ENCODE measurements at places on chromosomes 1 and 21.
A peak's percentile ranks its signal among the peaks of the same experiment; 100 is the strongest.

- DNase-seq = no peak
Measured at GRCh38 chr1:1275836-1276235, 2.2 kb upstream of the UBE2J2 start.

DNA sequence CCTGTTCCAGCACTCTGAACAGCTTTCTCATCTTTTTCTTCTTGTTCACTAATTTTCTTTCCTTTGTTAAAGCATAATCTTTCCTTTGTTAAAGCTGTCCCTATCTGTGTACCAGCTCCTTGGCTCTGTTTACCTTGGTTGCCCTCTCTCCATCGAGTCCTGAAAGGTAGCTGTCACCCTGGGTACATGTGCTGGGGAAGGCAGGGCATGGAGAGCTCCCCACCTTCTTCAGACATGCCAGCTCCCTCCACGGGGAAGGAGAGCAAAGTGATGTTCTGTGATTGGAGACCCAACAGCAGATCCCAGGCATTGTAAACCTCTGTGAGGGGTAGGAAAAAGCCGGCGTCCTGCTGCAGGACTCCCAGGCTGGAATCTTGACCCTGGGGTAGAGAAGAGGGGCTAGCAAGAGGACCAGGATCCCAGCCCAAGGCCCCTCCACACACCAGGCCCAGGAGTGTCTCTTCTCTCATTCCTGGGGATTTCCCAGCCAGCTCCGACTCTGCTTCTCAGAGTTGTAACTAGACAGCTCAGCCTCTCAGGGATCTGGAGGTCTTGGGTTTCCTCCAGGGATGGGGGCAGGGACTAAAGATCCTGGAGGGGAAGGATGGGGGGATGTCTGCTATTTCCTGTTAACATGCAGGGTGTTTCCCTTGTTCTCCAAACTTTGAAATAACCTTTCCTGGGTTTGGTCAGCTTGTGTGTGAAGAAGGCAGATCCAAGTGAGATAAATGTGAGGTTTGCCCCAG lies 34.4 kb downstream of the TMCC2 start:
- DNase-seq = no peak

DNA sequence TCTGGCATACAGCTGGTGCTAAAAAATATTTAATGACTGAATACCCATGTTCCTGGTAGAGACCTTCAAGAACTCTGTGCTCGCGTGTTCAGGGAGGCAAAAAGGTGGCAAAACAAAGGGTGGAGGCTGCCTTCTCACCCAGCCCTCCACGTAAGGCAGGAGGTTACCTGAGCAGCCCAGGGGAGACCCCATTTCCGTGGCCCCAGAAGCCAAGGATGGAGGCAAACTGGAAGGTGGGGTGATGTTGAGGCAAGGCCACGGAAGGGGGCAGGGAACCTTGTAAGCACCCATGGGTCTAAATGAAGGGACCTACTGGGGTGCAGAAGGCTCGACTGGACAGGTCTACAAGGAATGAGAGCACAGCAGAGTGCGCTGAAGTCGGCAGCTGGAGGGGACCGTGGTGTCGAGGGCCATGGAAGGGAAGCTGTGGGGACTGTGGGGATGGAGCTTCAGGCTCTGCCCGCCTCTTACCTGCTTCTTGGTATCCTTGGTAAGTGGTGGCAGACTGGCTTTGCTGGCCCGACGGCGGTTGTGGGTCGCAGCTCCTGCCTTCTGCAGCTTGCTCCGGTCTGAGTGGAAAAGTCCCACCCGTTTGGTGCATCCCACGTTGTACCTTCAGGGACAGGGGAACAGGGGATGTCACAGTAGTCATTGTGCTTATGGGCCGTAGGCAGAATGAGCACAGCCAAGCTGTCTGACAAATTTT lies 8.9 kb upstream of the A3GALT2 start:
- no peak for DNase-seq

- no peak for DNase-seq
Measured at GRCh38 chr1:171329251-171329650, 15.3 kb downstream of the FMO4 start.

GRCh38 chr1:4261327-4261726 lies 361.3 kb upstream of the C1orf174 start:
- no peak for DNase-seq

- DNase-seq = no peak
Measured at GRCh38 chr1:147641291-147641690, 29.0 kb downstream of the ACP6 start.

DNA sequence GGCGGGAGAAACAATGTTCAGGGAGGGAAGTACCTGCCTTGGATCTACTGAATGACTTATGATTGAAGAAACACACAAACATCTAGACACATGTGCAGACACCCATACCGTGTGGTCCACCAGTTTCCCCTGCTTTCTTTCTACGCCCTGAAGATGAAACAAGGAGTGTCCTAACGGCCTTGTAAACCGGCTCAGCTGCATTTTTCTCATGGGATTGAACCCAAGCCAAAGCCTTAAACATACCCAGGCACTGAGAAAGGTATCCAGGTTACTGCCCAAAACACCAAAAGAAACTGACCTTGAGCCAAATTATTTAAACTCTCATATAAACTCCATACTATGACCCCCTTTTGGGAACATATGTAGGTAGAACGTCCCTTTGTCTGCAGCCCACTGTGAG lies 630.0 kb upstream of the RGS18 start:
- no peak for DNase-seq

DNA sequence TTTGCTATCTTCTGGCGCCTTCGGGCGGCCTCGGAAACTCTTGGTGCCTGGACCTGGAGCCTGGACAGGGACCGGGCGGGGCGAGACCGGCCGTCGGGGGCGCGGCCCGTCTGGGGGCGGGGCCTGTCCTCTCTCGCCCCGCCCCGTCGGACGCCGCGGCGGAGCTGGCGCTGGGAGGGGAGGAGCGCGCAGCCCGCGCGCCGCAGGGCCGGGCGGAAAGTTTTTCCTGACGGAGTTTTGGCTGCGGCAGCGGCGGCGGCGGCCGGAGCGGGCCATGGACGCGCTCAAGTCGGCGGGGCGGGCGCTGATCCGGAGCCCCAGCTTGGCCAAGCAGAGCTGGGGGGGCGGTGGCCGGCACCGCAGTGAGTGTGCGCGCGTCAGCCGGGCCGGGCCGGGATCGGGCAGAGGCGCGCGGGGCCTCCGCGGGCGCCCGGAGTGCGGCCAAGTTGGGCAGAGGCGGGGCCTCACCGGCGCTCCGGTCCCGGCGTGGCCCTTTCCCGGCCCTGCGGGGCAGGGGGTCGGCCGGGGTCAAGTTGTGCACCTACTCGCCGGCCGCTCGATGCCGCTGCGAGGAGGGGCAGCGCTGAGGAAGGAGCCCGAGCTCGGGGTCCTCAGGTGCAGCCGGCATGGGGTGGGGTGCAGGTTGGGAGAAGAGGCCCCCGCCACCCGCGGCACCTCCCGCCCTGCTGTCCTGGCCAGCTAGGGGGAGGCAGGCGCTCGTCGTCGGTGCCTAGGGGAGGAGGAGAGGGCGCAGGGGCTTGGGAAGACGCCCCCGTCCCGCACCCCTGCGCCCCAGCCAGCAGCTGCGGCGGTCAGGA lies at the start of gene LDLRAP1:
Gene LDLRAP1, plus strand, starts transcription at position 182 of the 818 bp plus-strand sequence. Its CDS starts 93 bp downstream, at position 275.
- peak; percentile 71 for DNase-seq

DNA sequence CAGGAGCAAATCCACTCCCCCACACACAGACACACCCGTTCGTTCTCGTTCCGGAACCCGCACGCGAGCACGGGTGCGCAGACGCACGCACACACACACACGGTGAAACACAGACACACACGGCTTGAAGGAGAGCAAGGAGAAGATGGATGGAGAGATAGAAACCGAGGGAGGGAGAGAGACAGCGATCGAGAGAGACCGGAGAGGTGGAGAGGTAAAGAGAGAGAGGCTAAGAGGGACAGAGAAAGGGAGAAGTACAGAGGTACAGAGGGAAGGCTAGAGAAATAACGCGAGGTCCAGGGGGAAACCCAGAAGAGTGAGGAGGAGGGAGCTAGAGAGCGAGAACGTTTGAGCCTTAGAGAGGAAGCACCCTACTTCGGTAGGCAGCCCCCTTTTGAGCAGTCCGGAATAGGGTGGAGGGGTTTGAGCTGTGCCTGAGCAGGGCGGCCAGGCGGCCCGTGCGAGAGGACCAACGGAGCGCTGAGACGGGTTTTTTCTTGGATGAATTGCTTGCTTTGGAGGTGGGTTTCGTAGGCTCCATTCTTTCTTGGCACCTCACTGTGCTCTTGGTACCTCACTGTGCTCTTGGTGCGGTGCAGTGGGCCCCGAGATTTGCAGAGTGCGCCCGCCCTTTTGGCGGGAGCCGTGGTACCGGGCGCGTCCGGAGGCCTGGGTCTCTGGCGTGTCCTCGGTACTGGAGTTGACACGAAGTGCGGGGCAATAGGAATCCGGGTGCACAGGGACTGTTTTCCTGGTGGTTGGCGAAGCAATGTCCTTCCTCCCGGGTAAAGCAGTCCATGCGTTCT lies 88.4 kb upstream of the RHOU start:
- no peak for DNase-seq

DNA sequence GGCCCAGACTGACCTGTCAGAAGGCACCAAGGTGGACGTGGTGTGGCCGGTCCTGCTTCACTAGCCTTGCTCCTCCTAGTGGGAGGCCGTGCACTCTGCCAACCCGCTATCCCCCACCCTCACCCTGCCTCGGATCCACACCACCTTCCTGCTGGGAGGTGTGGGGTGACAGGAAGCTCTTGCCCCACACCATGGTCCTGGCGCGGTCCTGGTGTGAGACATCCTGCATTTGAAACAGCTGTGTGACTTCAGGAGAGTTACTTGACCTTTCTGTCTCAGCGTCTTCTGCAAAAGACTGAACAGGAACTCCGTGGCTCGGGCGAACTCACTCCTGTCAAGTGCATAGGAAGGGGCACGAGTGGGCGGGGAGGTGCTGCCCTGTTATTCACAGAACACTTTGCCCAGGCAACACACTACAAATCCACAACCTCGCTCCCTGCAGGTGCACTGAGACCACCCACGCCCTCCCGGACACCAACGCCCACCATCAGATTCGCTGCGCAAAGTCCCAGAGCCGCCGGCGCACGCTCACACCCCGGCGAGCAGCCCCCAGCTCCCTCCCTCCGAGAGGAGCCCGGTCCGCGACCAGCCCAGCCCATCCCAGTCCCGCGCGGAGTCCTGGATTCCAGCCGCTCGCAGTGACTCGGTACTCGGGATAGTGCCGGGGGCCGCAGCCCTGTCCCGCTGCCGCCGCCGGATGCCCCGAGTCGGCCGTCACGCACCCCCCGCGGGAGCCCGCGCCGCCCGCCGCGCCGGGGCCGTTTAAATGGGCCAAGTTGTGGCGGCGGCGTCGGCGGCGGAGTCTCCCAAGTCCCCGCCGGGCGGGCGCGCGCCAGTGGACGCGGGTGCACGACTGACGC lies at the start of gene SAMD11:
Gene SAMD11, plus strand, starts transcription at position 793 of the 860 bp plus-strand sequence. CDS start 509 bp downstream, outside the sequence.
- DNase-seq = peak; percentile 73

GRCh38 chr1:15141935-15142539 lies 11.5 kb upstream of the TMEM51 start:
- DNase-seq = no peak

DNA sequence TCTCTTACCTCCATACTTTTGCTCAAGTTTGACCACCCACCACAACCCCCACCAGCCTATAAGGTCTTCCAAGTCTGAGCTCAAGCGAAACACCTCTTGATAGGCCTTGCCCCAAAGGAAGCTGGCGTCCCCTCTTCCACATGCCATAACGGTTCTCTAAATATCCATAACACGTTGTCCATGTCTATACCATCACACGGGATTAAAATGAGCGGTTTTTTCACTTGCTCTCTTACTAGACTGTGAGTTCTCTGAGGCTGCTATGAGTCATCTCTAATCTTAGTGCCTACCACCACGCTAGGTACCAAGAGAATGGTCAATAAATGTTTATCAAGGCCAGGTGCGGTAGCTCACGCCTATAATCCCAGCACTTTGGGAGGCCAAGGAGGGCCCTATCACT lies 41.0 kb downstream of the WASF2 start:
- DNase-seq = no peak

GRCh38 chr1:5509664-5510452 lies 482.4 kb downstream of the NPHP4 start:
- DNase-seq = peak; percentile 59

DNA sequence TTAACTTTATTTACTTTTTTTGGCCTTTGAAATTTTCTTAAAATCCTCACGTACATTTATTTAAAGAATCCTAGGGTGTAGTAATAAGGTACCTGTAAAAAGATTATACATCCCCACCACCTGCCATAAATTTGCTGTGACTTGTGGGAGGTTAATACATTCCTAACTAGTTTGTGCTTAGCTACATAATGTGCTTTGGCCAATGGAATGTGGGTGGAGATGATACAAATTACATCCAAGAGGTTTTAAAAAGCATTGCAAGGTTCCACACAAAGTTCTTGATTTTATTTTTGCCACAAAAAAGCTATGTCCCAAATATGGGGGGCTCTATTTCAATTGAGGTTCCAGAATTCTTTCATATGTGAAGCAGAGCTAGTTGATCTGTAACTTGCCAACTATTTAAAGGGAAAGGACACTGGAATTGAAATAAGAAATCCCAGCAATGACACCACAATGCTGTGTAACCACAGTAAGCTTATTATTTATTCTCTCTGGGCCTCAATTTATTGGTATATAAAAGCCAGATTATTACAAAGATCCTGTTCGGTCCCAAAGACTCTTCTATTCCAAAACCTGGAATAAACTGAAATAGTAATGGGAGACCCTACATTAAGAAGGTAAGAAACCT lies 15.7 kb downstream of the ASPM start:
- DNase-seq = no peak

DNA sequence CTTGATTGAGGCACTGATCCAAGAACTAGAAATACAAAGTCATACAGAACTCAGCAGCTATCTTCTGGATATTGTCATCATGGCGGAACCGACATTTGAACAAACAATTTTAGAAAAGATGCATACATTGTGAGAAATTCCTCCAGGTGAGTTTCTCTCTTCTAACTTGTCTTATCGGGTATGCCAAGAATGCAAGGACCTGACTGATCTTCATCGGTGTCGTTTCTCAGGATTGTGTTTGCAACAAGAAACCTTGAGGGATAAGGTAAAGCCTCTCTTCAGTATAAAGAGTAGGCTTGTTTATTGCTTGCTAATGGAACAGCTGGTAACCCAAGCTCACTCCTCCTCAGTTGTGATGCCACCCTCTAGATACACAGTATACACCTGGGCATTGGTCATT lies 62.2 kb downstream of the NME7 start:
- no peak for DNase-seq

- DNase-seq = no peak
Measured at GRCh38 chr1:201501144-201501543, 5.8 kb downstream of the CSRP1 start.

DNA sequence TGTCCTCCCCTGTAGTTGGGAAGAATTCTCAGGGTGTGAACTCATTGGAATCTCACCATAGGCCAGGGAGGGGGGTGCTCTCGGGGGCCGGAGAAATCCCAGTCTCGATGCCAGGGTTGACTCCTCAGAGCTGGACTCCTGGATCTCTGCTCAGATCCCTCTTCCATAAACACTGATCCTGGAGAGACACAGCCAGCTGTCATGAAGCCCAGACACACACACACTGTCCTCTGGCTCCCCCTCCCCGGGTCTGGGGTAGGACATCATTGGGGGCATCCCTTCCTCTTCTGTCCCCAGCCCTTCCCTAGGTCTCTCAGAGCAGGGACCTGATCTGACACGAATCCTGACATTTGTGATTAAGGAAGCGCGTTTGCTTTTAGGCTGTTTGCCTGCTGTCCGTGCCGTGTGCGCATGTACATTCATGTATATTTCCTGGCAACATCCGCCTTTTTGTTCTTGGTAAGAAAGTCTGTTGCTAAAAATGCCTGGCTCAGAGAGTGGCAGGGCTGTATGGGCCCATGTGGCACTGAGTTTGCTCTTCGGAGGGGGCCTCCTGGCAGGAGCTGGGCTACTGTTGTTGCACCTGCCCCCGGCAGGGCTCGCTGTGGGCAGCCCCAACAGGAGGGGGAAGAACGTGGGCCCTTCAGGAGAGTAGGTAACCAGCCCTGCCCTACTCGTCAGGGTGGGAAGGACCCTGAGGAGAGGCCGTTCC lies 45.4 kb upstream of the SELENON start:
- no peak for DNase-seq
